ENCODE measurements at places on chromosomes 6 and 20.
A peak's percentile ranks its signal among the peaks of the same experiment; 100 is the strongest.

GRCh38 chr6:169654598-169655391 is 47.0 kb downstream of the WDR27 start:
- H3K36me3 ChIP-seq: peaks cover 26% of the 10 kb centered on the region
- H3K27me3 ChIP-seq: no peaks in the 10 kb centered on the region
- H3K4me1 ChIP-seq: no peaks in the 10 kb centered on the region
- H3K4me3 ChIP-seq: no peak overlapping the region

DNA sequence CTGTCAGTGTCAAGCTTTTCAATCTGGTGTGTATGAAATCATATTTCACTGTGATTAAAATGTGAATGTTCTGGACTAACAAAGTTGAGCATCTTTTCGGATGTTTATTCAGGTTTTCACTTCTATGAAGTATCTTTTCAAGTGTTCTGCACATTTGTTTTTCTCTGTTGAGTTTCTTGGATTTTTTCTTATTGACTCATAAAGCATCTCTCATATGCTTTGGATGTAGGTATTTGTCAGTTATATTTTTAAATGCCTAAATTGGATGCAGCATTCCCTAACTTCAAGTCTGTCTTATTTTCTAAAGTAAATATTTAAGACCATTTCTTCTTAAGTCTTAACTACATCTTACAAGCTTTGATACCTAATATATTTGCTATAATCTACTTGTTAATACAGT is 398.0 kb downstream of the PLCB1 start:
- no peak overlapping the region for H3K27ac ChIP-seq
- DNase-seq: no peak
- H3K36me3 ChIP-seq: no peaks in the 10 kb centered on the region
- H3K4me3 ChIP-seq: no peak overlapping the region
- H3K27me3 ChIP-seq: no peaks in the 10 kb centered on the region
- H3K4me1 ChIP-seq: no peaks in the 10 kb centered on the region

GRCh38 chr6:81401970-81402690 is 350.4 kb downstream of the TENT5A start:
- H3K27ac ChIP-seq: no peak overlapping the region
- no peaks in the 10 kb centered on the region for H3K36me3 ChIP-seq
- no peak overlapping the region for H3K4me3 ChIP-seq
- no peaks in the 10 kb centered on the region for H3K4me1 ChIP-seq

DNA sequence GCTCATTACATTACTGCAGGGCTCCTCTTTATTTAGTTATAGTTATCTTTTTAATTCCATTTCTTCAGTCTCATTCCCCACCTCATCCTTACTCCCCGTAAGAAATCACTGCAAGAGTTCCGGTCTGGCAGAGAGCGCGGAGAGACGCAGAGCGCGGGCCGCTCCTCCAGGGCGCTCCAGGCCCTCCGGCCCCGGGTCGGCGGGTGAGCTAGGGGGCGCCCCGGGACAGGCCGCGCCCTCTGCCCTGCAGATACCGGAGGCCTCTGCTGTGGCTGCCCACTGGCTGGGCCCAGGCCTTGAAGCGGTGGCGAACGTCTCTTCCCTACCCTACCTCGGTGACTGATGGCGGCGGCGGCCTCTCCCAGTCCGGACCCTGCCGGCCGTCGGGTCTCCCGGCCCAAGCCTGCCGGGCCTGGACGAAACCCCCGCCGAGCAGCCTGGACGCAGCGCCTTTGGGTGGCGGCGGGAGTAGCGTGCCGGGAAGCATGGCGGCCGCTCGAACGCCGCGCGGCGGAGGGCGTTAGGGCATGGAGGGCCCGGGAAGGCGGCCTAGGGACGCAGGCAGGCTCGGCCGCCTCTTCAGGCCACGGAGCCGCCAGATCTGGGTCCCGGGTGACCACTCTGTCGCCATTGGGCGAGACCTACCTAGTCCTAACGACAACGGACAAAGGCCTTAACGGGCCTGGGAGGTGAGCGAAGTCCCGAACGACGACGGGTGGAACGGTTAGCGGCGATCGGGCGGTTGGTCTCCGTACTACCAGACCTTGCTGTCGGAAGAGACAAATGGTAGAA is 16.4 kb upstream of the HMGN4 start:
- peak overlapping the region; percentile 94 for H3K4me3 ChIP-seq
- DNase-seq: no peak
- H3K36me3 ChIP-seq: no peaks in the 10 kb centered on the region
- H3K27me3 ChIP-seq: no peaks in the 10 kb centered on the region
- 0 out of 2 replicates have a peak, but pooled peaks cover 3% of the 10 kb centered on the region for H3K4me1 ChIP-seq
- H3K27ac ChIP-seq: peak overlapping the region; percentile 84

DNA sequence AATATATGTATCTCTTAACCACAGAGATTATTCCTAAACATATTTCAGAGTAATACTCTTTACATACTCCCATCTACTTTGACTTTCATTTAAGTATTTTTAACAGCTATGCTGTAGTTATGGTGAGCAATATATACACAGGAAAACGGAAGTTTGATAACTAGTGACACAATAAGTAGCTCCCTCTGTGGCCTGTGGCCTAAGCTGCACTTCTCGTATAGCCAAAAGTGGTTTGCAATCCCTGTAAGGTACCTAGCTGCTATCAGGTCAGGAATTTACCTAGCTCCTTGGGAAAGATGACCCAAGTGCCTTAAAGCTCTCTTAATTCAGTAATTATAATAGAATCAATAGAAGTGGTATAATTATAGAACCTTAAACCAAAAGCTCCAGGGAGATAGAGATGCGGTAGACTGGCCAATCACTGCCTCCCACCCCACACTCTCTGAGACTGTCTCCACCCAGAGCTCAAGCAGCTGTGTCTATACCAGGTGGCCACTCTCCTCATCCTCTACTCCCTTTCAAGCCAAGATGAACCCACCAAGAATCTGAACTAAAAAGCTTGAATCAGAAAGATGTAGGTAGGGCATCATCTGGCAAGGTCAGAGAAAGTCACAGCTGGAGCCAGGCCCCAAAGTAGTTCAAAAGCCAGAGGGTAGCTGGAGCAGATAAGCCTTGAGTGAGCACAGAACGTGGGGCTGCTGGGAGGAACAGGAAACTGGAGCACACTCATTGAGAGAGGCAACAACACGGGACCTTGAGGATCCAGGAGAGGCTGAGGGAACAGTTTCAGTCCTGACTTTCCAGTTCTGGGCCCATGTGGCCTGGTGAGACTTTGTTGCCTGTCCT is 84.9 kb upstream of the ASF1A start:
- H3K36me3 ChIP-seq: no peaks in the 10 kb centered on the region
- H3K27ac ChIP-seq: no peak overlapping the region
- H3K4me1 ChIP-seq: no peaks in the 10 kb centered on the region
- DNase-seq: no peak
- H3K27me3 ChIP-seq: no peaks in the 10 kb centered on the region
- no peak overlapping the region for H3K4me3 ChIP-seq

- no peak overlapping the region for H3K27ac ChIP-seq
- DNase-seq: no peak
- H3K36me3 ChIP-seq: no peaks in the 10 kb centered on the region
- no peaks in the 10 kb centered on the region for H3K4me1 ChIP-seq
Observed at GRCh38 chr20:31673435-31673834, 35.7 kb downstream of the COX4I2 start.

GRCh38 chr6:154164397-154164796 is 125.4 kb downstream of the OPRM1 start:
- H3K4me1 ChIP-seq: no peaks in the 10 kb centered on the region
- H3K27me3 ChIP-seq: no peaks in the 10 kb centered on the region
- DNase-seq: no peak
- no peak overlapping the region for H3K4me3 ChIP-seq
- no peaks in the 10 kb centered on the region for H3K36me3 ChIP-seq
- H3K27ac ChIP-seq: no peak overlapping the region

GRCh38 chr6:79081663-79082062 is 3.6 kb upstream of the PHIP start:
- H3K4me1 ChIP-seq: peaks cover 4% of the 10 kb centered on the region
- no peak overlapping the region for H3K27ac ChIP-seq
- no peak overlapping the region for H3K4me3 ChIP-seq
- H3K36me3 ChIP-seq: no peaks in the 10 kb centered on the region
- DNase-seq: no peak

DNA sequence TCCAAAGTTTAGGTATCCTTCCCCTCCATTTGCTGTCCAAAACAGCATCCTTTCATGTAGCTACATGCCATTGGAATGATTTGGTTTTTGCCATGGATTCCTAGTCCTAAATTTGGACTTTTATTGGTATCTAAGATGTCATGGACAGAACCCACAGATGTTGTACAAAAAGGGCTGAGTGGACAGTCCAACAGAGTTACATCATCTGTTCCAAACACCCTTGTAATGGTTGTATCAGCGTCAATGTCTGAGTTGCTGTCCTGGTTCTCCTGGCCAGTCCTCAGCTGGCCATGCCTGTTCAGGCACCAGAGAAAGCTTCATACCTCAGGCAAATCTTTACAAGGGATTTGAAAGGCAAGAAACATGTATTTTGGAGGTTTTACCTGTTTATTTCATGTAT is 191.3 kb downstream of the ESR1 start:
- H3K4me3 ChIP-seq: no peak overlapping the region
- H3K27me3 ChIP-seq: no peaks in the 10 kb centered on the region
- H3K36me3 ChIP-seq: no peaks in the 10 kb centered on the region

- H3K36me3 ChIP-seq: no peaks in the 10 kb centered on the region
- no peaks in the 10 kb centered on the region for H3K4me1 ChIP-seq
- no peak for DNase-seq
- H3K27ac ChIP-seq: no peak overlapping the region
- no peaks in the 10 kb centered on the region for H3K27me3 ChIP-seq
Observed at GRCh38 chr6:93322651-93323050, 96.7 kb downstream of the EPHA7 start.

DNA sequence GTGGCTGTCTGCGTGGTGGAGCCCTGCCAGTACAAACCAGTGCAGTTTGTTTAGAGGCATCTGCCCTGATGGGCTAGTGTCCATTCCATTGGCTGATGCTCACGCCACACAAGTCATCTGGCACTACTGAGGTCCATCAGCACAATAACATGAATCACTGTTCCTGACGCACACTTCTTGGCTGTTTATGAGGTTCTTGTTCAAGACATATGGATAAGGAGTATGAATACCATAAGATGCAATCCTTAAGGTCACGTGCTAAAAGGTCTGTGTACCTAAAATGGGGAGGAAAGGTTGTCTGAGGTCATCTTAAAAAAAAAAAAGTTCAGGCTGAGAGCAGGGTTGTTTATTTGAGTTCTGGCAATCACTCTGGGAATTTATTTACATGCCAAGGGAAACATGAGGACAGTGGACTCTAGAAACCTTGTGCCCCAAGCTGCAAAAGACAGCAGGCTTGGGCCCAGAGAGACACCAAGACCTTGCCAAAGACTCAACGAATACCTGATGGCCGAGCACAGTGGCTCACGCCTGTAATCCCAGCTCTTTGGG is 54.1 kb upstream of the SHLD1 start:
- no peaks in the 10 kb centered on the region for H3K27me3 ChIP-seq
- no peaks in the 10 kb centered on the region for H3K4me1 ChIP-seq
- no peaks in the 10 kb centered on the region for H3K36me3 ChIP-seq
- no peak overlapping the region for H3K27ac ChIP-seq
- no peak overlapping the region for H3K4me3 ChIP-seq

DNA sequence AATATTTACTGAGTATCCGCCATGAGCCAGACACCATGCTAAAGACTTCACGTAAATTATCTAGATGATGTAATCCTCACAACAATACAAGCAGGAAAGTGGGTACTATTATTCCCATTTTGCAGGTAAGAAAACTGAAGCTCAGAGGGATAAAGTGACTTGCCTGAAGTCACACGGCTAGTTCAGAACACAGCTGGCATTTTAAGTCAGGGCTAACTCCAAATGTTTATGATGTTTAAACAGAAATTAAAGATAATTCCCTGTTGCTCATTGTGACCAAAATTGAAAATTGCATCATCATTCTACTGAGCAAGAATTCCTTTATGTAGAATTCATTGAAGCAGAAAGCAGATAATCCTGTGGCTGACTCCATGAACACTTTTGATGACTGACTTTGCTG is 71.3 kb upstream of the STXBP5 start:
- no peaks in the 10 kb centered on the region for H3K36me3 ChIP-seq
- no peak overlapping the region for H3K27ac ChIP-seq
- H3K4me1 ChIP-seq: peaks cover 3% of the 10 kb centered on the region
- H3K4me3 ChIP-seq: no peak overlapping the region
- no peaks in the 10 kb centered on the region for H3K27me3 ChIP-seq

DNA sequence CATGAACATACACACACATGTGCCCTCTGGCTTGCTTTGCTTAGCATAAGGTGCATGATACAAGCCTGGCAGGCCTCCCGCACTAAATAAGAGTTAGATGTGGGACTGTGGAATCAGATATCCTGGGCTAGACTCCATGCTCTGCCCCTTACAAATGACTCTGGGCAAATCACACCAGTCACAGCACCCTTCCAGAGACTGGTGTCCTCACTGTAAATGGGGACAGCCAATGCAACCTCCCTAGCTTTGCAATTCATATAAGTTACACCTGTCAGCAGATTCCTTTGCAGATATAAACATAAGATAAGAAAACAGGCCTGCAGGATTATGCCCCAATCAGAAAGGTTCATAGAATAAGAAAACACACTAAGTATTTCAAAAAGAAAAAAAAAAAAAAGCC is 174.1 kb downstream of the PTPRT start:
- H3K27ac ChIP-seq: no peak overlapping the region
- DNase-seq: no peak
- H3K4me1 ChIP-seq: peaks cover 4% of the 10 kb centered on the region
- H3K36me3 ChIP-seq: no peaks in the 10 kb centered on the region

GRCh38 chr6:106286746-106287145 is 38.8 kb downstream of the ATG5 start:
- no peak for DNase-seq
- no peaks in the 10 kb centered on the region for H3K4me1 ChIP-seq
- no peaks in the 10 kb centered on the region for H3K36me3 ChIP-seq
- H3K27me3 ChIP-seq: no peaks in the 10 kb centered on the region

DNA sequence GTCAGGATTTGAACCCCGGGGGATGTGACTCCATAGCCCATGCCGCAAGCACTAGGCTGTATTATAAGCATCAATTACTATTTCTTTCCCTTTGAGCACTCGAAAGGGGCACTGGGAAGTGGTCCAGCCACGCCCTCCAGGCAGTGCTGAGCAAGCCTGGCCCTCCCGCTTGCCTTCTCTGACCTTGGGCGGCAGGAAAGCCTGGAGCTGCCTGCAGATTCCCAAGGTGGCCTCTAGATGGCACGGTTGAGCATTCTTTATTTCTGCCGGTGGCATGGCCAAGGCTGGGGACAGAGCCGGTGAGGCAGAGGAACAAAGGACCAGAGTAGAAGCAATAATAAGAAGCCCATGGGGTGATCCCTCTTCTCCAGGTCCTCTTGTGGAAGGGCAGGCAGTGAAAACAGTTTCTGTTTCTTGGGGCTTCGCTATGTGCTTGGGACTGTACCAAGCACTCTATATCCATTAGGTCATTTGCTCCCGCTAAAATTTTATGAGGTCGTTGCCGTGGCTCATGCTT is 32.0 kb downstream of the ARHGAP40 start:
- no peaks in the 10 kb centered on the region for H3K27me3 ChIP-seq
- H3K36me3 ChIP-seq: no peaks in the 10 kb centered on the region
- no peak overlapping the region for H3K27ac ChIP-seq
- H3K4me1 ChIP-seq: peaks cover 6% of the 10 kb centered on the region
- H3K4me3 ChIP-seq: no peak overlapping the region

- no peaks in the 10 kb centered on the region for H3K27me3 ChIP-seq
- H3K4me3 ChIP-seq: no peak overlapping the region
- peaks cover 6% of the 10 kb centered on the region for H3K4me1 ChIP-seq
- peaks cover 9% of the 10 kb centered on the region for H3K36me3 ChIP-seq
Observed at GRCh38 chr6:155183095-155183494, 80.7 kb upstream of the CLDN20 start.

Measured in H1 (cell line).